Lung (tissue), 17 donors: ENCODE measurements at places on chromosomes 7 and 10.

GRCh38 chr10:47369251-47369894, 14.7 kb downstream of the ZNF488 start:
- DNase-seq = no peak

DNA sequence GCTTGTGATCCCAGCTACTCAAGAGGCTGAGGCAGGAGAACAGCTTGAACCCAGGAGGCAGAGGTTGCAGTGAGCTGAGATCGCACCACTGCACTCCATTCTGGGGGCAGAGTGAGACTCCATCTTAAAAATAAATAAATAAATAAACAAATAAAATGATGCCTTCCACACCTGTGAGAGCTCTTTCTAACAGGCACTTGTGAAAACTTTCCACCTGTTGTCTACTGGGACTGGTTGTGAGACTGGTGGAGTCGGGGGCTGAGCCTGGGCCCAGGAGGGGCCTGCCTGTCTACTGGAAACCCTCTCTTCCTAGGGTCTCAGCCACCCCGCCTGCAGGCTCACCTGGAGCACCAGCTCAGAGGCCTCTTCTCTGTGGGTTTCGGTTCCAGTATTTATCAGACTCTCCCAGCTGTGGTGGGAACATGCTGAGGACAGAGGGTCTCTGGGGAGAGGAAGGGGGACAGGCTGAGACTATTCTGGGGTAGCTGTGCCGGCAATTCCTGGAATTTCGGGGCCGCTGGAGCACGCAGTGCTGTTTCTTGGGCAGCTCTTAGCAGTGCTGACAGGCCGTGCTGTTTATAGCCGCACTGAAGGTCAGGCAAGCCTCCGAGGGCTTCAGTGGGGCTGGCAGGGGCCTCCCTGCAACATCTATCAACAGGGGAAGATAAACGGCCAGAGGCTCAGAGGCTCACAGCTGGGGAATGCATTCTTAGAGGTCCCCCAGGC, 3.8 kb downstream of the LDB3 start:
- DNase-seq = peak; percentile 43

DNA sequence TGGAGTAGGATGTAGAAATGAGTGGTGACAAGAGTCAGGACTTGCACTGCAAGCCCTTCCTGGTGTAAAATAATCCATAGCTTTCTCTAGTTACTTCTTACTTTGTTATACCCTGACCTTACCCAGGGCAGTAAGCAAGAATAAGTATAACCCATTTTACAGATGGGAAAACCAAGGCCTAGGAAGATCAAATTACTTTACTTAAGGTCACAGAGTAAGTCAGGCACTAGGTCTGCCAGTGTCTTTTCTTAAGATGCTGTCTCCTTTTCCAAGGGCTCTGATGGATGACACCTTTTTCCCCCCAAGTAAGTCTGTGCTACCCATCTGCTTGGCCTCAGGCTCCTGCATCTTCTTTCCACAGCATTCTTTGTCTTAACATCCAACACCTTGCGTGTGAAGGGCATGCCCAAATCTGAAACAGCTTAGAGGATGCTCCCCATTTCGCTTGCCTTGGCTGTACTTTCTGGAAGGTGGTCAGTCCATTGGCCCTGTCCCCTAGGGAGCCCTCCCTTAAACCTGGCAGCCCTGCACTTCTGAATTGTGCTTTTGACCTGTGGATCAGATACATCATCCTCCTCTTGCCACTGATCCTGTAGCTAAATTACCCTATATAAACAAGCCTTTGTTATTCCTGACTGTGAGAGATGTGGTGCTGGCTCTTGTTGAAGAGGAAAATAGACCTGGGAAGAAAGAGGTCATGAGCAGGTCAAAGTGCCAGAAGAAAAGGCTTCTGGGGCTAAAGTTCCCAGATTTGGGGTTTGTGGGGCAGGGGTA, 168.6 kb downstream of the LRMDA start:
- no peak for DNase-seq

- no peak for DNase-seq
Observed at GRCh38 chr10:4763960-4764428, 62.0 kb upstream of the AKR1E2 start.

- DNase-seq = no peak
Observed at GRCh38 chr7:31076051-31076450, 23.9 kb downstream of the ADCYAP1R1 start.

DNA sequence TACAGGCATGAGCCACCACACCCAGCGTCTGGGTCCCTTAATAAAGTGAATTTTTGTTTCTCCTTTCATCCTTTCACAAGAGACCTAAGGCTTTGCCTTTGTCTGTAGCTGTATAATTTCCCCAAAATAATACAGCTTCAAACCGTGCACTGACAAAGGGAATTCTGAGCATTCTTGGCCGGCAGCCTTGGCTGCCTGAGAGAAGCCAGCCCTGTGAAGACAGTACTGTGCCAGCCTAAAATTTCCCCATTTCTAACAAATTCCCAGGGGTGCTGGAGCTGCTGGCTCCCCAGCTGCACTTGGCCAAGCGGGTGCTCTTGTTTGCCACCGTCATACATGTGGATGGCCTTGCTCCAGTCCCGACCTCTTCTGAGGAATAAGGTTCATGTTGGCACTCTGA, 106.2 kb downstream of the ZMYND11 start:
- no peak for DNase-seq

DNA sequence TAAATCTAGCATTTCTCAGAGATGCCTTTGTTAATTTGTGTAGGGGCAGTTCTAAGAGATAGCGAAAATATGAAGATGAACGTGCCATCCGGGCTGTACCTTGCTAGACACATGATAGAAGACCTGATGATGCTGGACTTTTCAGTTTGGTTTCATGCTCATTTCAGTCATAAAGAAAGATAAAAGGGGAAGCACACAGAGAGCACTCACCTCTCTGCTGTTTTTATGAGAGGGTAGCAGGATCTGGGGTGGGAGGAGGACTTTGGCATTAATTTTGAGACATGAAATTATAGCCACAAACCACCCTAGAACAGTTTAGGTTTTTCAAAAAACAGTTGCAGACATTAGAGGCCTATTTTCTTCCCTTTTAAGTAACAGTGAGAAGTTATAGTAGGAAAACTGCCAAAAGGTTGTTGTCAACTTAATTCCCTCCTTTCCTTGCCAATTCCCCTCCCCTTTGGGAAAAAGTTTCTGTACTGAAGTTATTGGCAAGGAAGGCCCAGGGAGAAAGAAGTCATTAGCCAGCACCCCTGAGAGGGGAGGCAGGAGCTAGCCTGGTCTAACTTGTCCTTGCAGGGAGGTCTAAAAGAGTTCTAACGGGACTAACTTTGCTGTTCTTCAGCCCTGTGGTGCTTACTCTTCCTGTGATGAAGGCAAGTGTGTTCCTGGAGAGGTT, 2.6 kb downstream of the ST7 start:
- peak; percentile 74 for DNase-seq

DNA sequence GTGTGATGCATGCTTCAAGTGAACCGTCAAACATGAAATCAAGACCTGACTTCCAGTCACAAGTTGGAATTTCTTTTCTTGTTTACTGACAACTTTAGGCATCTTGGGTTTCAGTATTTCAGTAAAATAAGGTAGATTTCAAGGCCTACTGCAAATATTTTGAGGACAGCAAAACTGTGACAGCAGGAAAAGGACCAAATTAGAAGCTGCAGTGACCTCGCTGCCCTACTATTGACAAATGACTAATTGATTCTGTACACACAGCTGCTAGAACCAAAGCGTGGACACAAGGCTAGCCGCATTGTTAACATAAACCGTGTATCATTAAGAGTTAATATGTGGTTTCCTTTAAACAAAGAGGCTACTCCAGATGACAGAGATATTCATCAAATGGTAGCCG, 105.7 kb upstream of the SEC61G start:
- DNase-seq = peak; percentile 34

DNA sequence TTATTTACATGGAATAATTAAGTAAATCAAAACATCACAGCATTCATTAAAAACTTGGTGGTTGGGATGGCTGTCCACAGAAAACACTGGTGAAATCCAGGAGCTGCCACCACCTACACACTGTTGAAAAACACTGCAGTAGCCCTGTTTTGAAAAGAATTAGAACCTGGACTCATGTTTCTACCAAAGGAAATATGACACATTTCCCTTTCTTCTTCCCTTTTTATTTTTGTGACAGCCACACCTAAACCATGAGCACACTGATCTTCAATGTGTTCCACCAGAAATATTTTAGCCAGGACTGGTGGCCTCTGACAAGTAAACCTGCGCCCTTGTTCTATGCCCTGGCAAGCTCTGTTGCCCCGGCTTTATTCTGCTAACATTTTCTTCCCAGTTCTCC, 3.3 kb downstream of the TMEM140 start:
- DNase-seq = no peak

DNA sequence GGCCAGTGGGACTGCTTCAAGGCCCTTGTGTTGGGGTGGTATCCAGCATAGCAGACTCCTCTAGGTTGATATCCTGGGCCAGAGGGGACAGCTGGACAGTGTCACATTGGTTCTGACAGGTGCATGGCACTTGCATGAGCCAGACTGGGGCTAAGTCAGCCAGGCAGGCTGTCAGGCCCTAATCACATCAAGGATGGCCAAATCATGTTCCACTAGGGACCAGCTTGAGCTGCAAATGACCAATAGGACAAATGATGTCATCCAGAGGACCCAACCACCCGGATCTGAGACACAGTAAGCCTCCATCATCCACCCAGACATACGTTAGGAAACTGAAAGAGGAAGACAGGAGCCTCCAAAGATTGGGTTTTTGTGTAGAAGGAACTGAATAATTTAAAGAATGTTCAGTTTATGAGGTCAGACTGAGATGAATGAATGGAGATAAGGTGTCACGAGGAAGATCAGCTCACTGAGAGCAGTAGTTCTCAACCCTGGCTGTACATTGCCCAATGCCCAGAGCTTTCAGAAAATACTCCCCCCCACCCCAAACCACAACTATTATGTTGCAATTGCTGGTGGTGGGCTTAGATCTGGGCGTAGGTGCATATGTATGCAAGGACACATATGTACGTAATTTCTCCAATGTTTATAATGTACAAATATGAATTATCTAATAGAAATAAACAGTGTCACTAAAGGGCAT, 75.2 kb upstream of the INHBA start:
- DNase-seq = no peak

- DNase-seq = no peak
Observed at GRCh38 chr10:34959321-34959720, 130.8 kb downstream of the CUL2 start.

DNA sequence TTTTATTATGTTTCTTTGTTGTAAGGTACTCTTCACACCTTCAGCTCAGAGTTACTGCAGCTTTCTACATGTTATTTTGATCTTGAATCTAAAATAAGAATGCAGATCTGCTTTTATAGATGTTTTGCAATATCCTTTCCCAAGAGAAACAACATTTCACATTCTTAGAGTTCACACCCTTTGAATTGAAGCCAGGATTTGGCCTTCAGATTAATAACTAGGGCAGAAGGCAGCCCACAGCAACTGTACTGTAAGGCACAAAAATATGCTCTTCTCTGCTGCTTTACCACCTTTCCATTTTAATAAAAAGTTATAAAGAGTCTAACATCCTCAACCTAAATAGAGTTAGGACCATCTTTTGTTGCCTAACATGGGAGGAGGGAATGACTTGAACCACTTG, 224.7 kb downstream of the LHFPL3 start:
- no peak for DNase-seq

- DNase-seq = no peak
Observed at GRCh38 chr10:102714621-102715455, at the start of gene SFXN2. Gene SFXN2, plus strand, starts transcription at chr10:102714636. Its CDS starts 12,001 bp downstream, at chr10:102726637.

GRCh38 chr10:99430116-99430450, 341 bp downstream of the GOT1 start:
- DNase-seq = no peak

GRCh38 chr10:112512294-112512693, 65.3 kb downstream of the VTI1A start:
- no peak for DNase-seq

GRCh38 chr10:11515596-11516430, 95.6 kb downstream of the USP6NL start:
- DNase-seq = peak; percentile 81

DNA sequence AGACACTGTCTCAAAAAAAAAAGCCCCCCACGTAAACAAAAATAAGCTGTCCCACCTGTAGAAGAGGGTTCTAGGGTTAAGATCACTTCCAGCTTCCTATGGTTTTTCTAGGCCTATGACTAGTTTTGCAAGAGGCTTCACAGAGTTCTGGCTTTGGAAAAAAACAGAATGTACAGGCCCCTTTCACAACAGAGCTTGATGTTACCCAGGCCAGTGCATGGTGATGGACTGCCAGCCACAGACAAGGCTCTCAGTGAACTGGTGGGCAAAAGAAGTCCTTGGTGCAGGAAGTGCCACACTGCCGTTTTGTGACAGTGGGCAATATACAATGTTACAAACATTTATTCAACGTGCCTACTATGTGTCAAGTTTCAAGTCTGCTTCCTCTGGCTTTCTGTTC, 18.3 kb upstream of the EFCAB10 start:
- no peak for DNase-seq

DNA sequence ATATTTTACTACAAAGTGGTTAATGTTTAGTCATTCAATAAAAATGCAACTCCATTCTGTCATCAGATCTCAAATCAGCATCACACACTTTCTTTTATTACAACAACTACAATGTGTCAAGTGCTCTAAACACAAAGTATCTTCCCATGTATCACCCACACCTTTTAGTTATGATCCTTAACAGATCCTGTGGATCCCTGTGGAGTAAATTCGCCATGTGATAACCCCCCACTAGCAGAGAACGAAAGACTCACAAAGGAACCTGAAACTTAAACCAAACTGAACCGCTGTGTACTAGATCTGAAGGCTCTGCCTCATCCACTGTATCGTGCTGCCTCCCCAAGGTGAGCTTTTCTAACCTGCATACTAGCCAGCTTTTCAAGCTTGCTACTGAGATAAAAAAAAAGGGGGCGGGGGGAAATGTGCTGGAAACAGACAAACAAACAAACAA, 1.7 kb downstream of the DPY19L1 start:
- peak; percentile 27 for DNase-seq

DNA sequence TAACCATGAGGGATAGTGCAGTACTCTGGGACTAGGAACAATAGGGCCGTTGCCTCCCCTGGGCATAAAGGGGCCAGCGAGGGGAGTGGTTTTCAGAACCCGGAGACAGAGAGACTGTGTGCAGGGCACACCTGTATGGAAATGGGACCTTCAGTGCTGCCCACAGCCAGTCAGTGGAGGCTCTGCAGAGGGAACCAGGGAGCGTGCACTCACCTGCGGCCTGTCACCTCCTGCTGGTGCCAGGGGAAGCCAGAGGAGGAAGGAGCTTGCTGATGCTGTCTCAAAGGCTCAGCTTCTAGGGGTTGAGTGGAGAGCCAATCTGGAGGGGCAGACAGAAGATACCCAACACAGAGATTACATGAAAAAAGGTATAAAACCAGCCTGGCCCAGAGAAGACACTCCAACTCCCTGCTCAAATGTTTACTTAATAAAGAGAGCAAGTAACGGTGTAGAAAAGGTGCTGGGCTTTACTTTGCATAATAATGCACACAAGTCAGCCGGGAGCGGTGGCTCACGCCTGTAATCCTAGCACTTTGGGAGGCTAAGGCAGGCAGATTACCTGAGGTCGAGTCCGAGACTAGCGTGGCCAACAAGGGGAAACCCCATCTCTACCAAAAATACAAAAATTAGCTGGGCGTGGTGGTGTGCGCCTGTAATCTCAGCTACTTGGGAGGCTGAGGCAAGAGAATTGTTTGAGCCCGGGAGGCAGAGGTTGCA, 35.5 kb upstream of the WAPL start:
- DNase-seq = no peak

- no peak for DNase-seq
Observed at GRCh38 chr10:56296618-56297017, 64.4 kb downstream of the ZWINT start.
